ELR (cell line): ENCODE measurements at places on chromosomes 7 and 10.
A peak's percentile ranks its signal among the peaks of the same experiment; 100 is the strongest.

- DNase-seq = peak; percentile 28
Measured at GRCh38 chr7:150974468-150975391, 3.4 kb downstream of the KCNH2 start.

GRCh38 chr10:12717981-12718707, 283.4 kb downstream of the CCDC3 start:
- DNase-seq = no peak

- no peak for DNase-seq
Measured at GRCh38 chr7:91459539-91459938, 195.3 kb downstream of the FZD1 start.

DNA sequence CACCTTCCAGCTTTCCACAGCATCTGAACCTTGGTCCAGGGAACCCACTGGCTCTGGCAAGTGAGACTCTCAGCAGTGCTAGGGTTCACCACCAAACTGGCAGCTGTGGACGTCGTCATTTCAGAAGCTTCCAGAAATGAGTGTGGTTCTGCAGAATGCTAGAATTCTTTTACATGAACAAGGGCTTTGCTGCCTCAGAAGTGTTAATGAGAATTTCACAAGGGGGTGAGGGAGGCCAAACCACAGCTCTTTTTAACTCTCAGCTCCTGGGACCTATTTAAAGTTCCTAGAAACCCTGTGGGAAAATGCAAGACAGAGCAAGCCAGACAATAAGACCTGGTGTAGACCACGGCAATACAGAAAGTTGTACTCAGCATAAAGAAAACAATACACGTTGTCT, 129.3 kb upstream of the BET1 start:
- DNase-seq = no peak

DNA sequence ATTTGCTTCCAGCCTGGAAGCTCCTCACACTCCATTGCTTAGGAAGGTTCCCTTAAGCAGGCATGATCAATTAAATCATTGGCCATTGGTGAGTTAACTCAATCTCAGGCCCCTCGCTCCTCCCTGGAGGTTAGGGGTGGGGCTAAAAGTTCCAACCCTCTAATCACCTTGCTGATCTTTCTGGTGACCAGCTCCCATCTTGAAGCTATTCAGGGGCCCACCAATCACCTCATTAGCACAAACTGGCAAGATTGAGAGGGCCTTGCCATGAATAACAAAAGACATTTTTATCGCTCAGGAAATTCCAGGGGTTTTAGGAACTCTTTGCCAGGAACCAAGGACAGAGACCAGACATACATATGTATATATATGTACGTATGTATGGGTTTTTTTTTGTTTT, 58.4 kb downstream of the AGK start:
- no peak for DNase-seq

DNA sequence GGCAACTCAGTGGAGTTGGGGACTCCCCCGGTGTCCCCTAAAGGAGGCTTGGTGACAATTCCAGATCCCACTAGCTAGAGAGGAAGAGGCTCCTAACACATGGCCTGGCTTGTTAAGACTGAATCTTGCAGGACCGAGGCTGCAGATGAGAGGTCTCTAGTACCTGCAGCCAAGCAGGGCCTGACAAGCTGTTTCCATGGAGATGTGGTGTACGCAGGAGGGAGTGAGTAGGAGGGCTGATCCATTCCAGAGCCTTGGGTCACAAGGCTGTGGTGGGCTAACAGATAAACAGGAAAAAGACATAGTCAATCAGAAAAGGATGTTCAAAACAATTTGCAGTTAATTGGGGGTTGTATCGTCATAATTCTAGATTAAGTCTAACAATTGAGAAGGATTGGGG, 77.3 kb upstream of the MKLN1 start:
- peak; percentile 28 for DNase-seq

GRCh38 chr7:35529713-35530112, 165.2 kb downstream of the HERPUD2 start:
- DNase-seq = no peak

DNA sequence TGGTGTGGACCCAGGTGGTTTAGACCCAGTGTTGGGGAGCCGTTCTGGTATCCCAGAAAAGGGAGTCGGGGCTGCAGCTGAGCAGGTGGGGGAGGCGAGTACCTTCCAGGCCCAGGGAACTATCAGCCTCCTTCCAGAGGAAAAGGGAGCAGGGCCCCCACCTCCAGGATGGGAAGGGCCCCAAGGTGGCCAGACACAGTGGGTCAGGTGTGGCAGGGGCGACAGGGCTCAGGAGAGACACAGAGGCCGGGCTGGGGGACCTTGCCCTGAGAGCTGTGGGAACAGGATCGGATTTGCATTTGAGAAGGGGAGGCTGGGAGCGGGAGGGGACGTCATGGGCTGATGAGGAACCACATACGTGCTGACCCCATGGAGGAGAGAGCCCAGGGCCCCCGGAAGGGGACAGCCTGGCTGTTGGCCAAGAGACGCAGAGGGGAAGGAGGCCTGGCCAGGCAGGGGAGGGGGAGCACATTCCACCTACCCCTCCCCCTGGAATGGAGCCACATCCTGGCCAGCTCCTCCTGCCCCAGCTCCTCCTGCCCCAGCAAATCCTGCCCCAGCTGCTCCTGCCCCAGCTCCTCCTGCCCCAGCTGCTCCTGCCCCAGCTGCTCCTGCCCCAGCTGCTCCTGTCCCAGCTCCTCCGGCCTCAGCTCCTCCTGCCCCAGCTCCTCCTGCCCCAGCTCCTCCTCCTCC, 9.7 kb upstream of the TTYH3 start:
- DNase-seq = no peak

- DNase-seq = no peak
Measured at GRCh38 chr10:131478377-131478989, 167.0 kb upstream of the TCERG1L start.

- no peak for DNase-seq
Measured at GRCh38 chr10:19977097-19977521, 160.9 kb downstream of the PLXDC2 start.

GRCh38 chr7:128302139-128302538, 41.6 kb downstream of the RBM28 start:
- no peak for DNase-seq

DNA sequence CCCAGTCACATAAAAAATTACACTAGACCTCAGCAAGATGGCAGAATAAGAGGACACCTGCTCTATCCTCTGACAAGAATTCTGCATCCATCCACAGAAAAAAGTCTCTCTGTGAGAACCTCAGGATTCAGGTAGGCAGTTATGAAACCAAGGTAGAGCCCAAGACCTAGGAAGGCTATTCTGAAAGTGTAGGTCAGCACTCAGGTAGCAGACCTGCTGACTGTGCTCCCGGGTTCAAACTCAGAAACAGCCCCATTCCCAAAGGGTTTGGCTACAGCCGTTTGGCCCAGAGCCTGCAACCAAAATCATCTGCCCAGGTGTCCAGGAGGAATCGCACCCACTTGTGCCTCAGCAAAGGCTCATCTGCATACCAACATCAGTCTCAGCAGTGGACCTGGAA, 37.7 kb downstream of the COA1 start:
- no peak for DNase-seq

GRCh38 chr10:61836888-61837754, 64.4 kb upstream of the ARID5B start:
- DNase-seq = peak; percentile 87

GRCh38 chr7:35714407-35714806, 19.5 kb upstream of the HERPUD2 start:
- no peak for DNase-seq

DNA sequence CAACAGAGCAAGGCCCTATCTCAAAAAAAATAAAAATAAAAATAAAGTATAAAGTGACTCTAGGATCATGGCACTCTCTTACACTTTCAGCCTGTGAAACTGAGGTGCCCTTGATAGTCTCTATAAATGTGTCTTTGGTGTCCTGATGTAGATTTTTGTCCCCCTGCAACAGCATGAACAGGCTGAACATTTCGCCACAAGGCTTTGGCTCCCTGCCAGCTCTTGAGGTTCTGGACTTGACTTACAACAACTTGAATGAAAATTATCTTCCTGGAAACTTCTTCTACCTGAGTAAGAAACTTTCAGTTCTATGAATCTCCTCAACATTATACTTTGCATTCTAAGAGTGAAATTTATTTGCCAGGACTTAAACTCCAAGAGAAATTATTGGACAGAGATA, 48.1 kb upstream of the BMS1 start:
- peak; percentile 4 for DNase-seq

- DNase-seq = no peak
Measured at GRCh38 chr10:119742947-119743648, 17.2 kb downstream of the INPP5F start.

DNA sequence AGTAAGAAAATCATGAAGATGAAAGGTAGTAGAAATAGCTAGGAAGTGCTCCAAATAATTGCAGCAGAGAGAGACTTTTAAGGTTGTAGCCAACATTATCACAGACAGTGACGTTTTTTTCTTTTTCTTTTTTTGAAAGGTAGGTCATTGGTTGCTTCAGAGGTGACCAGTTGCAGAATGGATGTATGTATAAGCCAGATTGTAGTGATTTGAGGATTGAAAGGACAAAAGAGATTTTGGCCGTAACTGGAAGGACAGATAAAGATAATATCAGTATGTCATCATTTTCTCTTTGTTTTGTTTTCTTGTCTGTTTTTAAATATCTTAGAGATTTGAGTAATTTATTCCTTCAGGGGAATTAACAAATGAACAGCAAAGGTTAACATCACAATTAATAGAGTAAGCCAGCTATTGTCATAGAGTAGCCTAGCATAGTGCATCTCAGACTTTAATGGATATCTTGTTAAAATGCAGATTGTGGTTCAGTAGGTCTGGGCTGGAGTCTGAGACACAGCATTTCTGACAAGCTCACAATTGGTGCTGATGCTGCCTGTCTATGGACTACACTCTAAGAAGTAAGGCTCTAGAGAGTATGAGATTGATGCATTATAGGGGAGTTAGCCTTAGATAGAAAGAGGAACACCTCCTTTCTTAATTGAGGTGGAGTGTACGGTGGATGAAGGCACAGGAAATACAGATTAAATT, 28.3 kb downstream of the CDK13 start:
- no peak for DNase-seq

- DNase-seq = no peak
Measured at GRCh38 chr10:33965795-33966581, 631.5 kb upstream of the NRP1 start.

- DNase-seq = no peak
Measured at GRCh38 chr10:113099431-113100183, 149.6 kb downstream of the TCF7L2 start.

DNA sequence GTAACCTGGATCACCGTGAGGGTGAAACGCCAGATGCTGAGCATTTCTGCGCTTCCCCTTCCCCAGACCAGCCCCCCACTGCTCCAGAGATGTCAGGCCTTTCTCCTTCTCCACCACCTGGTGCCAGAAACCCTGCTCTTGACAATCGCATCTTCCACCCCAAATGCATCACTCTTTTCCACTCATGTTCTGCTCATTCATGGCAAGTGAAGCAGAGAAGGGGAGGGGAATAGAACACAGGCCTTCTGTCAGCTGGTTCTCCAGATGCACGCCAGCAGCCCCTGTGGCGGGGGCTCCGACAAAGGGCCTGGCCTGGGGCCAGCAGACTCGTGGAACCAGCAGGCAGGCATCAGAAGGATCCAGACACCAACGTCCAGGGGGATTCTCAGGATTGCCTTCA, 68.5 kb upstream of the SVIL start:
- no peak for DNase-seq

GRCh38 chr10:74994854-74995253, 116.6 kb upstream of the SAMD8 start:
- DNase-seq = no peak

DNA sequence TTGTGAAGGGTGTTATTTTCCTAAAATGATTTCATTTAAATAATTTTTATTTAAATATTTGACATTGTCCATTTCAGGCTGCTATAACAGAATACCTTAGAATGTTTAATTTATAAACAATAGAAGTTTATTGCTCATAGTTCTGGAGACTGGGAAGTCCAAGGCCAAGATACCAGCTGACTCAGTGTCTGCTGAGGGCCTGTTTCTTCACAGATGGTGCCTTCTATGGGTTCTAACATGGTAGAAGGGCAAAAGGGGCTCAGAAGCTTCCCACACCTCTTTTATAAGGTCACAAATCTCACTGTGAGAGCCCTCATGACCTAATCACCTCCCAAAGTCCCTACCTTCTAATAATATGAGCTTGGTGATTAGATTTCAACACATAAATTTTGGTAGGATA, 50.7 kb downstream of the MTURN start:
- DNase-seq = no peak
